ENCODE measurements at places on chromosomes 5 and 9.

DNA sequence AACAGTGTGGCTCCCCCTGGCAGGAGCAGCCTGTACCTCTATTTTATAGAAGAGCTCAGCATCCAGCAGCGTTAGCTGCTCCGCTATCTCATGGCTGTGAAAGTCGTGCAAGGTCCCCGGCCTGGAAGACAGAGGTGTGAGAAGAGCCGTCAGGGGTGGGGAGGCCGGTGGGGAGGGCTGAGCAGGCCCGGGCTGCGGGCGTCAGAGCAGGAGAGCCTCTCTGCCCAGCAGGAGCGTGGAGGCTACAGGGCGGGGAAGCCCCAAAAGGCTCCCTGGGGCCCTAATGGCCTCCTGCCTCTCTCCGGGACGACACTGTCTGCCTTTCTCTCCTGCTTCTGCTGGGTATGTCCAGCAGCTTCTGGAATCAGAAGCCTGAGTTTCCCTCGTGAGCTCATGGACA lies 42.6 kb downstream of the PRRT1B start:
- DNase-seq, result no peak

GRCh38 chr9:14957109-14957508 lies 46.9 kb upstream of the FREM1 start:
- no peak for DNase-seq

DNA sequence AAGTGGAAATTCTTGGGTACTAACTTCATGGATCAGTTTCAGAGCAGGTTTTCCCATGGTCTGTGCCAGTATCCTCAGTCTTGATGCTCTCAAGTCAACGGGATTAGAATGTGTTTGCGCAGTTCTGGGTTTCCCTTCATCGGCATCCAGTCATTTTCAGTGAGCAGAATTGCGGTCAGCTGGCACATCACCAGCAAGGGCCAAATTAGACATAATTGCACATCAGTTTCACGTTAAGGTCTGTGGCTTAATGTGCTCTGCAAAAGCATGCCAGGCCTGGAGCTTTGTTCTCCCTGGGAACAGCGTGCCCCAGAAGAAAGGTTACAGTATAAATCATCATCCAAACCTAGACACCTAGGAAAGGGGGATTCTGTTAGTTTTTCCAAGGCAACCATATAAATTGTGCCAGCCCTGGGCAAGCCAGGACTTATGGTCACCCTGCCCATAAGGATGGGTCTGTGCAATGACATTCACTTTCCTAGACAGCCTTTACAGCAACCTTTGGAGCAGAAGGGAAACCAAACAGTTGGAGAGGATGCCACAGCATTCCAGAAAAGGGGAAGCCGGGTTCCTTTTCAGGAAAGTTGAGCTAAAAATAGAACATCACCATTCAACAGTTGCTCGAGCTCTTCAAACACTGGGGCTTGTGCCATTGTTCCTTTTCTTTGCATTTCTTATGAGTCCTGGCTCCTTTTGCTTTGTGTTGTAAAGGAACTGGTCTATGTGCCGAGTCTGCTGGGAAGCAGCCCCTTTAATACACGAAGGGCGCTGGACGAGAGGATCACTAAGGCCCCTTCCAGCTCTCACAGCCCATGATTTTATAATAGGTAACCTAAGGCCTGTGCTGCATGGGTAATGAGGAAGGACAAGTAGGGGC lies 23.1 kb downstream of the IQGAP2 start:
- DNase-seq, result no peak

- no peak for DNase-seq
Observed at GRCh38 chr5:74454263-74455030, 186.1 kb downstream of the ENC1 start.

DNA sequence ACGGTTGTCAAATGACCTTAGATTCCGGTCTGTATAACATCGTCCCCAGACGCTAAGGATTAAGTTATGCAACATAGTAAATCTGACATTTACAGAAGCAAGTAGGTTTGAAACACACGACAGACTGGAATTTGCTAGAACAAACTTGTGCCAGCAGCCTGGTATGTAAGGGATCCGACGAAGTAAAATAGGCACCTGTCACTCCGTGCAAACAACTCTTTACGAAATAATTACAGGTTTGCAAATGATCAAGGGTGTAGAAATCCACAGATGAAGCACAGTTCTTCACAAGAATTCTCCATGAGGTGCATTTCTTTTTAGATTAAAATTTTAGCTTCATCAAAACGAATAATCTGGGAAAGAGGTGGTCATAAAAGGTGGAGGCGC lies 508 bp downstream of the MOCS2 start:
- DNase-seq, result no peak

DNA sequence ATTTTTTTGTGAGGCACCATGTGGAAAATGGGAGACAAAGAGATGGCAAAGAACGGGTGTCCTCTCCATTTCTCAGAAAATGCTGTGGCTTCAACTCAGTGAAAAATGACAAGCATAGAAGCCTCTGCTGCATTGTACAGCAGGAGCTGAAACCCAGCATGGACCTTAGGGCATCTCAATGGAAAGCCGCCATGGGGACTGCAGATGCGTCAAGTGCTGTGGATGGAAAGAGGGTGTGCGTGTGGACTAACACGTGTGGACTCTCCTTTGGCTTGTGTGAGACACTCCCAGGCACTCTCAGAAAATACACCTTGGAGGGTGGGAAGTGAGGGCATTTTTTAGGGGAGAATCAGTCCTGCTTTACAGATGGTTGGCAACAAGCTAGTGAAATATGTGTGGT lies 2.2 kb upstream of the GLRX start:
- no peak for DNase-seq

DNA sequence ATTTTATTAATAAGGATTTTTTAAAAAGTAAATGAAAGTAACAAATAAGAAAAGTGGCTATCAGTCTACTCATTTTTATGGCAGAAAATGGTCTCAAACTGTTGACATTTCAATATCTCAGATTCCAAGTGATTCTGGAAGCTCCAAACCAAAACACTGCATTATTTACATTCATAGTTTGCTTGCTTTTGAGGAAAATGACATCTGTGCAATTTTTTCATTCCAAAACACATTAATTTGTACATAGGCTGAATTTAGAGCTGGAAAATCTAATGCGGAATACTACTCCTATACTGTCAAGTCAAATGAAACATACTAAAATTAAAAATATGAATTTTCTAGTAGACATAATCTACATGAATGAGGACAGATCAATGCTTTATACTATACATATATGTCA lies 1047.6 kb downstream of the CDH9 start:
- no peak for DNase-seq

- no peak for DNase-seq
Observed at GRCh38 chr5:62259699-62260250, 46.2 kb upstream of the KIF2A start.

DNA sequence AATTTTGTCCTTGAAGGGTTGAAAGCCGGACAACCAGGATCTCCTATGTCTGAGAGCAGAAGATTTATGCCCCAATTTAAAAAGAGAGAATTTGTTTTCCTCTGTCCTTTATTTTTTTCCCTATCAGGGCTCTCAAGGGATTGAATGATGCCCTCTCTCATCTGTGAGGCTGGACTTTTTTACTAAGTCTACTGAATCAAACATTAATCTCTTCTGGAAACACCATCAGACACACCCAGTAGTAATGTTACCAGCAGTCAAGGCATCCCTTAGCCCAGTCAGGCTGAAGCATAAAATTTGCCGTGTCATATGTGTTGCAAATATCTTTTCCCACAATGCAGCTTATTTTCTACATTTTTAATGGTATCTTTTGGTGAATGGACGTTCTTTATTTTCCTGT lies 1497.9 kb downstream of the MAT2B start:
- no peak for DNase-seq

Data from activated CD4-positive, alpha-beta T cell treated with anti-CD3 and anti-CD28 coated beads, Interleukin-2, amount 50 U/mL, for 1 hour (primary cell).